ENCODE measurements at places on chromosomes 1 and 21.
A peak's percentile ranks its signal among the peaks of the same experiment; 100 is the strongest.

- DNase-seq, result no peak
Observed at GRCh38 chr1:101356604-101357443, 120.0 kb downstream of the S1PR1 start.

DNA sequence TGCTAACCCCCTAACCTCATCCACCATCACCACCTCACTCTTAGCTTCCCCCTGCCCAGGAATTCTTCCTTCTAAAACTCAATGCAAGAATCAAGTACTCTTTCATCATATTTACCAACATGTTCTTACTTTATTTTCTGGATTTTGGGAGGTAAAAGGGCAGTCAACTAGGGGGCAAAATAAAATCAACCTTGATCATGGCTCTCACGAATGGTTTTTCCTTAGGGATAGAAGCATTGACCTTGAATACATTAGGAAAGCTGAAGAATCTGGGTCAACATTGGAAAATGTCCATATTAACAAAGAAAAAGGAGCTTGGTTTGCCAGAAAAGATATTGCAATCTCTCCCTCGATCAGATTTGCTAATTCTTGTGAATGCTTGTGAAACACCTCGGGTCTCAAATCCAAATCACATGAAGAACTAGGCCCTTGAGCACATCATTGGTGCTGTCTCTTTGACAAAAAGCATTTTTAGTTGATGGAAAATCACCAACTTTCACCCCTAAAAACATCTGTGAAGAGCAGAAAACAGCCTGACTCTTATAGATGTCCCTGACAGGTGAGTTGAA lies 58.9 kb downstream of the ZC3H11B start:
- no peak for DNase-seq

DNA sequence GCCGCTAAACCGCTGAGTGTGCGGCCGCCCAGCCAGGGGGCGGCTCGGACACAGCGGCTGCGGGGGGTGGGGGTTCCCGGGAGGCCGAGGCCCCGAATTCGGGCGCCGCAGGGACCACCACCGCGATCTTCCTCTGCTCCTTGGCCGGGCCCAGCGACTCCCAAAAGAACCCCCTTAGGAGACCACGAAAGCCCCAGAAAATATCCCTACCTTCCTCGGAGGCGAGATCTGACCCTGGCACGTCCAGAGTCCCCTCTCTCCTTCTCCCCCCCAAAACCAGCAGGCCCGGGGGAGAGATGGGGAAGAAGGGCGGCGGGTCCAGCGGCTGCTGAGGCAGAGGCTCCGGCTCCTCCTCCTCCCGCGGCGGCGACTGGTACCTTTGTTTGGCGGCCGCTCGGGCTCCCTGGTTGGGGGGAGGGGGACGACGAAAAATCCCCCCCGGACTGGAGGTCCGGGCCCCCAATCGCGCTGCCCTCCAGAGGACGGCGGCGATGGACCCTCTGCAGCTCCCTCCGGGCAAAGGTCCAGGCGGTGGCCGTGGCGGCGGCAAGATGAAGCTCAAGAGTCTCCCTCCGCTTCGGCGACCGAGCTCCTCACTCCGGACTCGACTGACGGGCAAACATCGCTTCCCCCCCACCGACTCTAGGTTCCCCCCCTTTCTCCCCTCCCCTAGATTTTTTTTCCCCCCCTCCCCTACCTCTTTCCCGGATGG lies at the start of gene ARID4B:
ARID4B (minus strand) TSS at position 621 of the 712 bp plus-strand sequence. CDS start 1,260 bp downstream, outside the sequence.
- DNase-seq, result peak; percentile 96

DNA sequence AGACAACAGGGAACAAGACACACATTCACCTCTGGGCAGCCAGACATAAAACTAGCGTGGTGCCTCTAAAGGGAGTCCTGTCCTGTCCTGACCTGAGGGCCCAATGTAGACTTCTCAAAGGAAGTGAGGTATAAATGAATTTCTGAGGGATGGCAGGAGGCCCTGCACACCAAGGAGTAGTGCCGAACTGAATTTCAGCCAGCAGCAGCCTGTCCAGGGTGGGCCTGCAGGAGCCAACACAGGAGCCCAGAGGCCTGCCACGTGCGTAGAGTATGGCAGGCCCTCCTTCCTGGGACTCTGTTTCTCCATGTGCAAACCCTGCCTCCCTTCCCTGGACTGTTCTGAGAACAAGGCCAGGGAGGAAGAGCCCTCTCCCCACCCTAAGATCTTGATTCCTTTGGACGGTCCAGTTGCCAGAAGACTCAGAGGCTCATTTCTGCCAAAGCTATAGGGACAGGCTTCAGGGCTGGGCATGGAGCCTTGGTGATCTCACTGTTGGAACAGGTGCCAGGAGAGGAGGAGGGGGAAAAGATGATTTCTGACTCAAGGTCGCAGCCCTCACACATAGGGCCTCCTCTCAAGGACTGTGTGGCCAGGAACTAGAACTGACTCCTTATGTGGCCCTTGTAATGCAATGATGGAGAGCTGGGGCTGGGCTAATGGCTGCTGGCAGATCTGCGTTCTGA lies 1.8 kb upstream of the FABP3 start:
- no peak for DNase-seq

DNA sequence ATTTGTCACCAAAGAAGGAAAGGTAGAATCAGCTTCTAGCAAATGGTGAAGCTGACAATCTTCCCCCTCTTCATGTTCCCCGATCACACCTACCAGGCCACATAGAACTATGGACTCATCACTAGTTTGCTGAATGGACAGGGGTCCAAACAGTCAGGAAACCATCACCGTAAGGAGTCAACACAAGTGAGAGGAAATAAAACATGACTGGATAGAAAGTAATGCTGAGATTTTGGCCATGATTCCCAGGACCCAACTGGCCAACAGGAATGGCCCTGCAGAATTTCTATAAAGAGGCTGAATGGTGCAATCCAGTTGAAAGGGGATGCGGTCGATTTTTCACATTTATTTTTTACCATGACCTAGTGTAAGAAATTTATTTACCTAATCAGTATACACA lies 10.7 kb downstream of the DDAH1 start:
- no peak for DNase-seq

GRCh38 chr1:109161858-109162606 lies 48.1 kb downstream of the ELAPOR1 start:
- peak; percentile 26 for DNase-seq
